ENCODE measurements at places on chromosomes 4 and X.

- no peaks in the 10 kb centered on the region for H3K4me1 ChIP-seq
- no peaks in the 10 kb centered on the region for H3K36me3 ChIP-seq
- no peaks in the 10 kb centered on the region for H3K27me3 ChIP-seq
- DNase-seq, result no peak
These were observed 1065.7 kb upstream of the FTHL17 start for GRCh38 chrX:32137525-32137924.

DNA sequence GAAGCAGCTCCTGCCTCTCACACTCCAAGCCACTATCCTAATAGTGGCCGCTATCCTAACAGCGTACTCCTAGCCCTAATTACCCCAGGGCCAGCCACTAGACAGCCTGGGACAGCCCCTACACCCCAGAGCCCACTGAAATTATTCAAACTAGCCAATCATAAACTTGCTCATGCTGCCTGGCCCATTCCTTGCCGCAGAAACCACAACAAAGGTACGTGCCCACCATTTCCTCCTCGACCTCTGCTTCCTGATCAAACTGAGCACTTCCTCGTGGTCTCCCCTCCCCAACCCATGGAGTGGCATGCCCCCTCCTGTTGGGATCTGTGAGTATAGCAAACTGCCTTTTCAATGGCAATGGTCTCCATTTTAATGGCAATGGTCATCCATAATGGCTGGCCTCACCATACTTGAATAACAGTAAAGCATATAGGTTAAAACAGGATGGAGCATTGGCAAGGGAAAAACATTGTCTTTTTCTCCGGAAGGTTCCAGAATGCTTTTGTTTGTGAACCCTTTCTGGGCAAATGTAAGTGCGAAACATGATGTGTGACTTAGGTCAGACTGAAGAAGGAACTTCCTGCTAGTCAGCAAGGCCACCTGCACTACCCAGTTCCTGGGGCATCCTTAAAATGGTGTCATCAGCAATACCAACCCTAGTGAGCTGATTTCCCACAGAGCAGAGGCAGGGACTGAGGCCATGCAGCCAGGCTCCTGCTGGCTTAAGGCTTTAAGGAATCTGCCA lies 107.1 kb upstream of the ATP6AP2 start:
- no peak overlapping the region for H3K4me3 ChIP-seq
- H3K27ac ChIP-seq, result no peak overlapping the region
- no peaks in the 10 kb centered on the region for H3K36me3 ChIP-seq
- DNase-seq, result no peak
- no peaks in the 10 kb centered on the region for H3K4me1 ChIP-seq
- H3K27me3 ChIP-seq, result no peaks in the 10 kb centered on the region

DNA sequence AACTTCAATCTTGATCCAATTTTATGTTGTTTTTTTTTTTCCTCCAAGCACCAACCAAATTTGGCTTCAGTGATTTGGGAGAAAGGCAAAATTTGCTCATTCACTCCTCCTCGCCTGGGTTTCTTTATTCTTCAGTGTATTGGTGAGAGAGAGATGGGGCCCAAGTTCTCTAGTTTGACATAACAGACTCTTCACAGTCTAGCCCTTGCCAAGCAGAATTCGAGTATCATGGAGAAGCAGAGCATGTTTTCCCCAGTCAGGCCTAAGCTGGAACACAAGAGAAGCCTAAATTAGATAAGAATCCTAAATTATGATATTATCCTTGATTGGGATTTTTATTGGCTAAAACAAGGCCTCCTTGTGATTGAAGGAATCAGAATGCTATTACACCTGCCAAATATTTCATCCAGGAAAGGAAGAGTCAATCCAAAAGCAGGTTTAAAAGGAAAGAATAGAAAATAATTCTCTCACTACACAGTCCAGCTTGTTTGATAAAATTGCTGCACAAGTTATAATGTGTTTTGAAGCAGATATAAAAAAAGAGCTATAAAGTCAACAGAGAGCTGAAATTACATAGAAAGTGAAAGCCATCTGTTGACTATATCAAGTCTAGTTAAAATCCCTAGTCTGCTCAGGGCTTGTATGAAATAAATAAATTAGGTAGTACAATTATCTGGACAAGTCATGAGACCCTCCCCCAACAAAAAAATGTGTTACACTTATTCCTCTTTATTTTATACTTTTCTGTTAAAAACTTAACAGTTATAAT lies 39.9 kb upstream of the FAM241A start:
- no peak overlapping the region for H3K4me3 ChIP-seq
- H3K27me3 ChIP-seq, result no peaks in the 10 kb centered on the region
- H3K27ac ChIP-seq, result no peak overlapping the region

GRCh38 chr4:166198041-166198440 lies 325.0 kb downstream of the TLL1 start:
- no peak overlapping the region for H3K27ac ChIP-seq
- H3K4me3 ChIP-seq, result no peak overlapping the region
- no peaks in the 10 kb centered on the region for H3K27me3 ChIP-seq
- DNase-seq, result no peak
- H3K36me3 ChIP-seq, result no peaks in the 10 kb centered on the region

GRCh38 chrX:38939067-38939466 lies 137.8 kb downstream of the MID1IP1 start:
- H3K4me1 ChIP-seq, result no peaks in the 10 kb centered on the region
- no peaks in the 10 kb centered on the region for H3K36me3 ChIP-seq
- no peak overlapping the region for H3K4me3 ChIP-seq
- H3K27ac ChIP-seq, result no peak overlapping the region
- DNase-seq, result no peak

- no peaks in the 10 kb centered on the region for H3K27me3 ChIP-seq
- no peak overlapping the region for H3K4me3 ChIP-seq
- DNase-seq, result no peak
These were observed 1.8 kb downstream of the FRMPD4 start for GRCh38 chrX:12139934-12140611.

- no peaks in the 10 kb centered on the region for H3K36me3 ChIP-seq
- no peaks in the 10 kb centered on the region for H3K27me3 ChIP-seq
These were observed 259.7 kb downstream of the NKX6-1 start for GRCh38 chr4:84239278-84239845.

GRCh38 chr4:151389311-151389710 lies 19.7 kb upstream of the FHIP1A start:
- H3K4me1 ChIP-seq, result no peaks in the 10 kb centered on the region
- H3K27ac ChIP-seq, result no peak overlapping the region
- no peaks in the 10 kb centered on the region for H3K27me3 ChIP-seq
- DNase-seq, result no peak
- H3K4me3 ChIP-seq, result no peak overlapping the region
- no peaks in the 10 kb centered on the region for H3K36me3 ChIP-seq

DNA sequence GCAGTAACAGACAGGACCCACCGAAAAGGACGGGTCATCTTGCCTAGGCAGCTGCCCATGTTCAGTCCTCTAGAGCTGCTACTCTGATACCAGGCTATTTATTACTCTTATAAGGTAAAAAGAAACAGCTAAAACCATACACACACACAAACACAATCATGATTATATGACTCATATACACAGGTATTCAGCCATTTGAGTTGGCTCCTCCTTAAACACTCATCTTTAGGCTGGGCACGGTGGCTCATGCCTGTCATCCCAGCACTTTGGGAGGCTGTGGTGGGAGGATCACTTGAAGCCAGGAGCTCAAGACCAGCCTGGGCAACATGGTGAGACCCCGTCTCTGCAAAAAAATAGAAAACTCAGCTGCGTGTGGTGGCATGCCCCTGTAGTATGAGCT lies 76.6 kb downstream of the F11 start:
- no peak for DNase-seq
- H3K27ac ChIP-seq, result no peak overlapping the region
- no peaks in the 10 kb centered on the region for H3K36me3 ChIP-seq
- no peak overlapping the region for H3K4me3 ChIP-seq
- no peaks in the 10 kb centered on the region for H3K27me3 ChIP-seq
- no peaks in the 10 kb centered on the region for H3K4me1 ChIP-seq

GRCh38 chr4:64545593-64545992 lies 136.3 kb upstream of the TECRL start:
- no peak overlapping the region for H3K27ac ChIP-seq
- H3K27me3 ChIP-seq, result no peaks in the 10 kb centered on the region
- DNase-seq, result no peak
- H3K4me1 ChIP-seq, result no peaks in the 10 kb centered on the region

GRCh38 chrX:107348051-107348450 lies 101.4 kb upstream of the FRMPD3 start:
- H3K4me3 ChIP-seq, result no peak overlapping the region
- no peaks in the 10 kb centered on the region for H3K36me3 ChIP-seq
- no peak overlapping the region for H3K27ac ChIP-seq
- H3K4me1 ChIP-seq, result no peaks in the 10 kb centered on the region
- no peak for DNase-seq

GRCh38 chr4:62618042-62618441 lies 1417.9 kb downstream of the ADGRL3 start:
- no peak for DNase-seq
- H3K27me3 ChIP-seq, result no peaks in the 10 kb centered on the region
- no peak overlapping the region for H3K4me3 ChIP-seq

- no peaks in the 10 kb centered on the region for H3K36me3 ChIP-seq
- peak within 1 kb of the TSS; percentile 95 for H3K4me3 ChIP-seq
- no peak for DNase-seq
- H3K4me1 ChIP-seq, result peaks cover 59% of the 10 kb centered on the region
- peak within 1 kb of the TSS; percentile 99 for H3K27ac ChIP-seq
These were observed at the start of gene NFKB1 for GRCh38 chr4:102500696-102501446. TSS of gene NFKB1 (plus strand) at chr4:102501359. CDS start at chr4:102525519, 24,160 bp downstream.

DNA sequence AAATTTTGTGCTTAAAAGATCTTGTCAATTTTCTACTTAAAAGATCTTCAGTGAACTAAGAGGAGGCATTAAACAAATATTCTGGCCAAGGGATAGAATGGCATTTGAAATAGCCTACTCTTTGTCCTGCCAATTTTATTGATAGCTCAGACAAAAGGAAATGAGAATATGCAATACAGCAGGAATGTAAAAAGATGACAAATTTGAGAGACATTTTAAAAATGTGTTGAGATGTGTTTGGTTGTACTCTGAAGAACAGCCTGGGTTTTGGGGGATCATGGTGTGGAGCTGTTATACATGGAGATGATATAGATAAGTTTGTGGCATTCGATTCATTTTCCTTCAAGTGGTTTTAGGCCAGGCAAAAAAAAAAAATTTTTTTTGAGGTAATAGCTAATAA lies 11.6 kb upstream of the MAD2L1 start:
- no peaks in the 10 kb centered on the region for H3K27me3 ChIP-seq
- H3K27ac ChIP-seq, result no peak overlapping the region
- H3K4me3 ChIP-seq, result no peak overlapping the region
- H3K4me1 ChIP-seq, result no peaks in the 10 kb centered on the region
- no peak for DNase-seq
- no peaks in the 10 kb centered on the region for H3K36me3 ChIP-seq

GRCh38 chr4:127236889-127237288 lies 395.9 kb upstream of the INTU start:
- H3K4me3 ChIP-seq, result no peak overlapping the region
- H3K4me1 ChIP-seq, result no peaks in the 10 kb centered on the region
- H3K36me3 ChIP-seq, result no peaks in the 10 kb centered on the region
- no peak overlapping the region for H3K27ac ChIP-seq
- H3K27me3 ChIP-seq, result no peaks in the 10 kb centered on the region

GRCh38 chrX:85619962-85620361 lies 240.5 kb upstream of the POF1B start:
- H3K4me3 ChIP-seq, result no peak overlapping the region
- no peaks in the 10 kb centered on the region for H3K4me1 ChIP-seq
- H3K36me3 ChIP-seq, result no peaks in the 10 kb centered on the region
- H3K27me3 ChIP-seq, result no peaks in the 10 kb centered on the region

GRCh38 chrX:120725874-120726273 lies 96.0 kb upstream of the C1GALT1C1 start:
- H3K27ac ChIP-seq, result no peak overlapping the region
- no peak overlapping the region for H3K4me3 ChIP-seq
- H3K27me3 ChIP-seq, result no peaks in the 10 kb centered on the region

- H3K4me1 ChIP-seq, result peaks cover 8% of the 10 kb centered on the region
- H3K27ac ChIP-seq, result no peak overlapping the region
- H3K27me3 ChIP-seq, result no peaks in the 10 kb centered on the region
- no peaks in the 10 kb centered on the region for H3K36me3 ChIP-seq
- H3K4me3 ChIP-seq, result peak overlapping the region; percentile 34
These were observed 120.5 kb downstream of the ENPP6 start for GRCh38 chr4:184097241-184097605.

DNA sequence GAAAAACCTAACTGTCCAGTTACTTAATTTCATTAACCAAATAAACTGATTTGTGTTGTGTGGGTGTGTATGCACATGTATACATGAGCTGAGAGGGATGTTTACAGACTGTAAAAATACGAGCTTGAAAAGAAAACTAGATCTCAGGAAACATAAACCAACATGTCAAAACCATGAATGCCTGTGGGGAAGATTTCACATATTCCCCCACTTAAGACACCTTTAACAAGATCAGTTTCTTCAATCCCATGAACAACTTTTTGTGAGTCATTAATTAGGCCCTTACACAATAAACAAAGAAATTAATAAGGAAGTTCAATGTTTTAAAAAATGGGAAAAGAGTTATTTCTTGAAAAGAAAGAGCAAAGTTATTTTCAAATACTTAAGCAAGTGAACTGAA lies 170.8 kb downstream of the ZNF674 start:
- no peak overlapping the region for H3K27ac ChIP-seq
- H3K36me3 ChIP-seq, result no peaks in the 10 kb centered on the region
- no peak for DNase-seq
- H3K27me3 ChIP-seq, result no peaks in the 10 kb centered on the region

- H3K4me3 ChIP-seq, result no peak overlapping the region
- H3K27ac ChIP-seq, result no peak overlapping the region
- no peaks in the 10 kb centered on the region for H3K27me3 ChIP-seq
- H3K36me3 ChIP-seq, result no peaks in the 10 kb centered on the region
- no peaks in the 10 kb centered on the region for H3K4me1 ChIP-seq
These were observed 14.9 kb downstream of the NRK start for GRCh38 chrX:105837232-105837631.

All from vagina (tissue), 2 donors.